Fibroblast of lung (primary cell): ENCODE measurements at places on chromosomes 6 and 20.

- DNase-seq: no peak
Observed at GRCh38 chr20:18005170-18005989, 36.6 kb downstream of the MGME1 start.

DNA sequence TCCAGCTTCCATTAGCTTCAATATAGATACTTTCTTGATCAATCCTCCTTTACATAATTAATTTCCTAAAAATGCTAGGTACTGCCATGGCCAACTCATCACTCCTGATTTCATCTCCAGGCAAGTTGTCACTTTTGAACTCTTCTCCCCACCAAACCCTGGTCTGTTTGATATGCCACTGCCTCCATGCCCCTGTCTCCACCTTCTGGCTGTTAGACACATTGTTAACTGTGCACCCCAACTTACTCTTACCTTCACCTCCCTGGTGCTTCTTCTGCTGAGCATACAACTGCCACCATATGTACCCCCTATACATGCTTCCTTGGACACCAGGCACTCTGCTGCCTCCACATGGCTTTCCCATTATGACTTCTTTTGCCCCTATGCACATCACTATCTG, 21.9 kb upstream of the AIG1 start:
- DNase-seq: no peak

DNA sequence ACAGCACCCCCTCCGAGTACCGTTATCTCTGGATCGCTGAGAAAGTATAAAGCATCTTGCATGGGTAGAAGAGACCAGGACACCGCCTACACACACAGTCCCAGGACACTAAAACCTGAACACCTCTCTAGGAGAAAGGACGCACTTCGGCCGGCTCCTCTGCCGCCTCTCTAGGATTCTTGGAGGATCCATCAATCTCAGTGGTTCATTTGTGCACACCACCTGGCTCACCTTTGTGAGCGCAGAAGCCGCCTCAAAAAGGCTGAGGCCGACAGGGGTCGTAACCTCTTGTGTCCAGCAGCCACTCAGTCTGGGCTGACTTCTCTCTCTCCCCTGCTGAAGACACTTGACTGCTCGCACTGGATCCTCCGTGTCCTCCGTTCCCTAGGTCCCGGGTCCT, 13.5 kb downstream of the ZSCAN23 start:
- DNase-seq: no peak

DNA sequence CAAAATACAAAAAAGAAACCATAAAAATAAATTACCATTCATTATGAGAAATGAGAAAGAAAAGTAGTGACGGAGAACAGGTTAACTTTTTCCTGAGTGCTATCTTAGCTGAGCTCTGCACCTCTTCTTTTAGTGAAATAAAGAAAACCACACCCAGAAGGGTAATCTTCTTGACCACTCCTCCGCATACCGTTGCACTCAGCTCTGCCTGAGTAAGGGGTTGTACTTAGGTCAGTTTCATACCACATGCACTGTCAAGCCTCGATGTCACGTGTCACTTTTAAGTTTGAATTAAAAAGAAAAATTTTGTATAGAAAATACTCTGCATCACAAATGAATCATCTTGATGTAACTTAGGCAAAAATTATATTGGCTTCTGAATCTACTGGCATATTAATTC, 2.8 kb downstream of the EZR start:
- DNase-seq: peak; percentile 36

- no peak for DNase-seq
Observed at GRCh38 chr20:36866681-36867495, 9.1 kb upstream of the TLDC2 start.

- DNase-seq: peak; percentile 75
Observed at GRCh38 chr6:151239603-151240035, at the start of gene AKAP12. AKAP12 (plus strand) TSS chr6:151239967; CDS start chr6:151240563, 596 bp downstream.

- no peak for DNase-seq
Observed at GRCh38 chr6:72212686-72213085, 326.3 kb downstream of the RIMS1 start.

DNA sequence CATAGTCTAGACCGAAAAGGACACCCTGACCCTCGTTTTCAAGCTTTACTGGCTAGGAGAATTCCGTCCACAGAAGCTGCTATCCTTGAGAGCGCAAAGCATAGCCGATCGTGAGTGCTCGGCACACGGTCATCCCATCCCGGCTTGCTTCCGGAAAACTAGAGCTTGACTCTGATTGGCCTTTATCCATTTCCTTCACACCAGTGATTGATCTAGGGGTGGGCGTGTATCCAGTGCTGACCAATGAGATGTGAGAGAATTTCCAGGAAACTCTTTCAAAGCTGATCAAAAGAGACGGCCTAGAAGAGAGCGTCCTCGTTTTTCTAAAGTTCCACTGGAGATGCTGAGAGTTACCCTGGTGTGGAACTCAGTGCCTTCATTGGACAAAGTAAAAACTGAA, 41.0 kb upstream of the NFATC2 start:
- DNase-seq: no peak

GRCh38 chr6:18432180-18432579, 45.0 kb downstream of the RNF144B start:
- DNase-seq: peak; percentile 31

GRCh38 chr20:64057628-64058498, 5.1 kb upstream of the TCEA2 start:
- DNase-seq: peak; percentile 43

GRCh38 chr6:159172091-159172491, 2.9 kb downstream of the FNDC1 start:
- DNase-seq: peak; percentile 79

DNA sequence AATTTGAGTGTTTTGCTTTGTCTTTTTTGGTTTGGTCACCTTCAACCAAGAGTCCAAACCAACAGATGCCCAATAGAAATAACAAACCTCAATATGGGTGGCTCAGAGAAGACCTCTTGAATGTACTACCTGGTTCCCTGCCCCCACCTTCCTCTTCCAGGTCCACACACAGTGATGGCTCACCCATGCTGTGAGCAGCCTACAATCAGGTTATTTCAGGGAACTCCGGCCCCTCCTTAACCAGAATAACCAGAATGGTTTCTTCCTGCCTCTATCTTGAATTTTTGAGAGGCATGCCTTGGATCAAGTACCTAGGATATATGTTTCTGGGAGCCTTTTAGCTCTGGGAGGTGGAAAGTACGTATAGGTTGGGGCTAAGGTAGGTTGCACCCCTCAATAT, 327.1 kb upstream of the PRDM1 start:
- no peak for DNase-seq

GRCh38 chr20:41587523-41587922, 30.7 kb downstream of the CHD6 start:
- no peak for DNase-seq

DNA sequence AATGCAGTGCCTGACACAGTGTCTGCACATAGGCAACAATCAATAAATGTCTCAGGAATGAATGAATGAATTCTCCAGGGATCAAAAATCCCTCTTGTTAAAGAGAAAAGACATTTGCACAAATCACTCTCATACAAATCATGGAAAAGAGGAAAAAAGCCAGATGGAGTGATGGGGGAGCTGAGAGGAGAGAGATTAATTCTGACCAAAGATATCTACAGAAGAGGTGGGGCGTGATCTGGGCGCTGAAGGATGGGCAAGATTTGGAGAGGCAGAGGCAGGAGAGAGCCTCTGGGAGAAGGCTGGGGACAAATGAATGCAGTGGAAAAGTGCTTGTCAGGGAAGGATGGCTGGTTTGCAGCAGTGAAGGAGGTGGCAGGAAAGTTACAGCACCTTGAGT, 142.9 kb upstream of the BACH2 start:
- DNase-seq: no peak

DNA sequence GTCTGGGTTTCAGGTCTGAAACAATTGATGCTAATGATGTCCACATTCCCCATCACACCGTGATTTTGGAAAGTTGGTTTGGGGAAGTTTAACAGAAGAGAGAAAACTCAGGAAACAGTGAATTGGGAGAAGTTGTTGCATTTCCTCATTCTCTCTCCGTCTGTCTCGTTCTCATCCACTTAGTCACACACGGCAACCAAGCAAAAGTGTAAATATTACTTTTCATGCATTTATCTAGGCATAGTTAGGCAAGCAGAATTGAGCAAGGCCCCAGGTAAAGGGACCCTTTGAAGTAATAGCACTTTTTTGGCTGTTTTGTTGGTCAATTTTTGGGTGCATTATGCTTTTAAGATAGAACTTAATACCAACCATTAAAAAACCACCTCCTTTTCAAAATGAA, 137.0 kb upstream of the SULF2 start:
- DNase-seq: no peak

DNA sequence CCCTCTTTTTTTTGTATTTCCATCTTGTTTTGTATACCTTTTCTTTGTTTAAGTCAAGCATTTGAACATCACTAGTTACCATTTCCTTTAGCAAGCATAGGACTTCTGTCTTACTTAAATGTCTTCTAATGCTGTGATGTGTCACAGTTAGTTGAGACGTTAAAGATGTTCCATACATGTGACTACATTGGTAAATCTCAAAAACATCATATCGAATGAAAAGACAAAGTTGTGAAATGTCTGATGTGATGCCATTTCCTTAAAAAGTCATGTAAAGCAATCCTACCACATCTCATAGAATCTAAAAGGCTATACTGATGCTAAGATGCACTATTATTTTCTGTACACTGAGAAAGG, 26.8 kb downstream of the SLC16A10 start:
- peak; percentile 43 for DNase-seq

- DNase-seq: no peak
Observed at GRCh38 chr6:159762681-159763293, 942 bp downstream of the ACAT2 start.

- peak; percentile 41 for DNase-seq
Observed at GRCh38 chr6:139981066-139981624, 606.7 kb upstream of the CITED2 start.

DNA sequence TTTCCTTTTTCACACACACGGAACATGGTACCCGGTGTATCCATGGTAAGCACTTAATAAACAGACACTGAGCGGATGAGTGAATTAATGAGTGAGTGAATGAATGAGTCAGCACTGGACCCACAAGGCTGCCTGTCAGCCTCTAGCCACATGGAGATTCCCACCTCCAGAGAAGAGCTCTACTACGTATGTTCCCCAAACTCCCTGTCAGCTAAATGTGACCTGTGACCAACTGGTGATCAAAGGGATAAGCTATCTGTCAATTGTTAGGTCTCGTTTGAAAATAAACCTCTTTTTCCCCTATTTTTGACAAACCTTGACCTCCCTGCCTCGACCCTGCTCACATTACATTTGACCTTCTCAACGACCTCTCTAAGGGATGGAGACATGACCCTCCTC, 24.5 kb upstream of the TAF8 start:
- no peak for DNase-seq

- DNase-seq: peak; percentile 57
Observed at GRCh38 chr20:53872561-53873229, 197.7 kb downstream of the BCAS1 start.

- DNase-seq: no peak
Observed at GRCh38 chr6:4901386-4902061, 102.3 kb downstream of the RPP40 start.

- no peak for DNase-seq
Observed at GRCh38 chr6:109503327-109504224, 20.6 kb upstream of the ZBTB24 start.

DNA sequence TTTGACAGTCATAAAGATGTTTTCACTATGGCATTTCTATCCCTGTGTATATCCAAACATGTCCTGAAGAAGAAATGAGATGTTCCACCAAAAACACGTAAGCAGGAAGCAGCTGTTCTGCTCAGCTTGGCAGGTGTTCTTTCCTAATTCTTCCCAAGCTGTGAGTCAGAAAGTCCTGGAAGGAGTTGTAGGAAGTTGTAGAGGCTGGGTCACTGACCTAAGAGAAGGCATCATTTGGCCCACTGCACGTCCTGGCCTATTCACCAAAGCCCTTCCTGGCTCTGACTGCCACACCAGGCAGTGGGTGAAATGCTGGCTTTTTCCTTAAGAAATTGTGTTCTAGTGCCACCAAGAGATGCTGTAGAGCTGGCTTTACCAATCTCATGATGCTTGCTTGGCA, 40.3 kb downstream of the STX11 start:
- peak; percentile 73 for DNase-seq

- DNase-seq: no peak
Observed at GRCh38 chr6:13146442-13146841, 181.9 kb downstream of the TBC1D7 start.

DNA sequence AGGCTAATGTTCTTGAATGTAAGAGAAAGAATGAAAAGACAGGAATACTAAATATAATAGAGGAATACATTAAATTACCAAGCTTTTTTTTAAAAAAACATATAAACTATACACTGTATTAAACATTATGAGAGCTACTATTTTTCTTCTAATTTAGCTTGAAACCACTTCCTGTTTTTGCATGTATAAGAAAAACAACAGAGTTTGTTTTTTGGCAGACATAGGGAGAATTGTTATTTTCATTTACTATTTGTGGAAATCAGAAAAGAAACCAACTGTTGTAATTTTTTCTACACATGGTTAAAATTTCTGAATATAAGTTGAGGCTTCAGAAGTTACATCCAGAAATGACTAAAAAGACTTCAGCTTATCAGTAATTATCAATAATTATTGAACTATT, 991.8 kb upstream of the GJE1 start:
- no peak for DNase-seq

- no peak for DNase-seq
Observed at GRCh38 chr6:41572613-41573012, 26.4 kb downstream of the FOXP4 start.

- DNase-seq: no peak
Observed at GRCh38 chr6:41731561-41732086, 3.8 kb downstream of the TFEB start.

GRCh38 chr20:32207626-32208498, at the start of the genes PLAGL2 and POFUT1:
PLAGL2 (minus strand) TSS chr20:32207743; CDS start chr20:32202178, 5,565 bp downstream.
POFUT1 (plus strand) TSS chr20:32207880; CDS start chr20:32207942, 62 bp downstream.
- peak; percentile 85 for DNase-seq

DNA sequence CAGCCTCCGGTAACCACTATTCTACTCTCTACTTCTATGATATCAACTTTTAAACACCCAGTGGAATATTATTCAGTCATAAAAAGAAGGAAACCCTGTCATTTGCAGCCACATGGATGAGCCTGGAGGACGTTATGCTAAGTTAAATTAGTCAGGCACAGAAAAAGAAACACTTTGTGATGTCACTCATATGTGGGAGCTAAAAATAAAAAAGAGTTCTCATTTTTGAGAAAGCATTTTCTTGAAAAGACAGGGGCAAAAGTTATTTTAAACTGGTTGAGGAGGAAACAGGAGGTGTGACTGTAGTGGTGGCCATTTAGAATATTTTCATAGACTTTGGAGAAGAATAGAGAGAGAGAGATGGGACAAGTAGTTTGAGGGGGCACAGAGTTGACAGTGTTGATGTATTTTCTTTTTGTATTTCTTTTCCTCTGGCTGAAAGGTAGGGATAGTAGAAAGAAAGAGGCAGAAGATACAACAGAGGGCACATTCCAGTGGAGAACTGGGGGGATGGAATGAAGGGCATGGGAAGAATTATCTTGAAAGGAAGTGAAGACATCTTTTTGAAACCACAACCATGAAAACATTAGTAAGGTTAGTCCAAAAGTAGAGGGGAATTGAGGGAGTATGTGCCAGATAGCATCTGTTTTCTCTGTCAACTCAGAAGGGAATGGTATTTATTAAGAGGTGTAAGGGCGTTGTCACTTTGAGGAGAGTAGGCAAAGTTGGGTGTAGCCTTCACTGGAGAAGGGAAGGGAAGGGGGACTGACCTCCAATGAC, 181.3 kb upstream of the GMDS start:
- peak; percentile 73 for DNase-seq

GRCh38 chr6:8627085-8627861, 191.9 kb upstream of the SLC35B3 start:
- peak; percentile 58 for DNase-seq

GRCh38 chr20:55415567-55416142, 589.7 kb downstream of the CBLN4 start:
- DNase-seq: no peak

GRCh38 chr6:111523484-111524167, 40.6 kb upstream of the REV3L start:
- no peak for DNase-seq
